Activated CD8-positive, alpha-beta memory T cell treated with anti-CD3 and anti-CD28 coated beads for 1 hour (primary cell): ENCODE measurements at places on chromosomes 7 and 10.

DNA sequence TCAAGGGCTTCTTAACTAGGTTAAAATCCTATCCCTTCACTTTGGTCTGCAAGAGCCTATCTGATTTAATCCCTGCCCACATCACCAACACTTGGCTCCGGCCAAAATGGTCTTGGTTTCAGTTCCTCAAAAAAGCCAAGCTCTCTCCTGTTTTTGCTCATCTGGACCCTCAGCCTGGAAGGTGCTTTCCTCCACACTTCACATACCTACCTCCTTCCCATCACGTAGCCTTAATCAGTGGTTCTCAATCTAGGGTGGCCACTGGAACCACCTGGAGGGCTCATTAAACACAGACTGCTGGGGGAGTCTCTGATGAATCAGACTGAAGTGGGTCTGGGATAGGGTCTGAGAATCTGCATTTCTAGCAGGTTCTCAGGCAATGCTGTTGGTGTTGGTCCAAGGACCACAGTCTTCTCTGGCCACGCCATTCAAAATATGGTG lies 227.0 kb upstream of the AOAH start:
- DNase-seq: no peak

GRCh38 chr10:66627156-66627555 lies 298.7 kb upstream of the LRRTM3 start:
- DNase-seq: no peak

DNA sequence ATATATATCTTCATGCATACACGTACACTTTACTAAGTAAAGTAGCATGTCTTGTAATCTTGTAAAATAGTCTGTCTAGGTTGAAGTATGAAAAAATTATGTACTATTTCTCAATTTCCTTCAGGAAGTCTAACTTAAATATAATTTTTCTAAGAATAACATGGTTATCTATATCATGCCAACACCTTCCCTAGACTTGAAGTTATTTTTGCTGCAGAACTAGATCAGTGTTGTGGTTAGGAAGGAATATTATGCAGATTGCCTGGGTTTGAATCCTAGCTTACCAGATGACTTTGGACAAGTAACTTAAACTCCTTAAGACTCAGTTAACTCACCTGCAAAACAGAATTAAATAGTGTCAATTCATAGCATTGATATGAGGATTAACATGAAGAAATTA lies 142.2 kb upstream of the SEMA3A start:
- DNase-seq: no peak

GRCh38 chr10:130621231-130621775 lies 485.1 kb downstream of the GLRX3 start:
- DNase-seq: no peak

GRCh38 chr7:151600331-151600730 lies 80.6 kb upstream of the RHEB start:
- DNase-seq: no peak
